Activated CD8-positive, alpha-beta T cell treated with anti-CD3 and anti-CD28 coated beads, Interleukin-2, amount 10 ng/mL, durations not matched to agents 7 days and 5 days (primary cell): ENCODE measurements at places on chromosomes 12 and 14. TPM values are rescaled to one million over a fixed set of nuclear protein-coding genes. Genes with fewer than 3 reads are reported as not detected.

The CACNA1C gene
- total RNA-seq = 0.08 TPM

DNA sequence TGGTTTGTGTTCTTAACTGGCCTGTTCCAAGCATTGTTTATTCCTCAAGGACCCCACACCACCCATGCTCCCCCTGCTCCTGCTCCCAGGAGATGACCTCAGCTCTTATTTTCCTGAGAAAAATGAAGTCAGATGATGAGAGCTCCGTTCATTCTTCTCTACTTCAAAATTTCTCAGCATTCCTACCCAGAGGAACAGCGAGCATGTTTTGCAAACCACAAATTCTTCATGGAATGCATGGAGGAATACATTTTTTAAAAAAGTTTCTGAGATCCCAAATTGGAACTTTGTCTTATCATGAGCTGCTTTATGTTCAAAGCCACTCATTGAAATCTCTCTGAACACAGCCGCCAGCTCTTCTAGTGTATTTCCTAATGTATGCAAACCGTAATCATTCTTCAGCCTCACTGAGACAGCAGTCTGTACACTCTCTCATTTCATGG lies 44.9 kb downstream of the SYNE2 start:
- DNase-seq = no peak

The PMEL gene
- 0.10 TPM for total RNA-seq

GRCh38 chr14:62031504-62031903 lies 269.3 kb downstream of the SNAPC1 start:
- DNase-seq = no peak

- no peak for DNase-seq
These were observed 700.5 kb upstream of the STXBP6 start for GRCh38 chr14:25750436-25750835.

GRCh38 chr14:95182379-95182778 lies 25.1 kb upstream of the DICER1 start:
- DNase-seq = no peak

DNA sequence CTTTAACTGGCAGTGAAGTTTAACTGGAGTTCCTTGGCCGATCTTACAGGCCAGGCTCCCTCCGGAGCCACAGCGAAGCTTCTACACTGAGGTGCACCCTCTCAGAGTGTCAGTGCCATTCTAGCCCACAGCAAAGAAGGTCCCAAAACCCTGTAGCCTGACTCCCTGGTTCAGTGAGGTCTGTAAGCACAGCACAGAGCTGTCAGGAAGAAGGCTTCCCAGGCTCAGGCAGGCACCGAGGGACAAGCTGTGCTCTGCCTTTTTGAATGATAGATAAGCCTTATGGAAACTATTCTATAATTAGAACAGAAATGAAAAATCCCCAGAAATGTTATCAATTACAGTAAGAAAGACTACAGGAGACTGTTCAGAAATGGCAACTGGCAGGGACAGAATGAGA lies 40.2 kb downstream of the MOK start:
- DNase-seq = no peak

- DNase-seq = no peak
These were observed 47.9 kb downstream of the WDHD1 start for GRCh38 chr14:54979039-54979438.

DNA sequence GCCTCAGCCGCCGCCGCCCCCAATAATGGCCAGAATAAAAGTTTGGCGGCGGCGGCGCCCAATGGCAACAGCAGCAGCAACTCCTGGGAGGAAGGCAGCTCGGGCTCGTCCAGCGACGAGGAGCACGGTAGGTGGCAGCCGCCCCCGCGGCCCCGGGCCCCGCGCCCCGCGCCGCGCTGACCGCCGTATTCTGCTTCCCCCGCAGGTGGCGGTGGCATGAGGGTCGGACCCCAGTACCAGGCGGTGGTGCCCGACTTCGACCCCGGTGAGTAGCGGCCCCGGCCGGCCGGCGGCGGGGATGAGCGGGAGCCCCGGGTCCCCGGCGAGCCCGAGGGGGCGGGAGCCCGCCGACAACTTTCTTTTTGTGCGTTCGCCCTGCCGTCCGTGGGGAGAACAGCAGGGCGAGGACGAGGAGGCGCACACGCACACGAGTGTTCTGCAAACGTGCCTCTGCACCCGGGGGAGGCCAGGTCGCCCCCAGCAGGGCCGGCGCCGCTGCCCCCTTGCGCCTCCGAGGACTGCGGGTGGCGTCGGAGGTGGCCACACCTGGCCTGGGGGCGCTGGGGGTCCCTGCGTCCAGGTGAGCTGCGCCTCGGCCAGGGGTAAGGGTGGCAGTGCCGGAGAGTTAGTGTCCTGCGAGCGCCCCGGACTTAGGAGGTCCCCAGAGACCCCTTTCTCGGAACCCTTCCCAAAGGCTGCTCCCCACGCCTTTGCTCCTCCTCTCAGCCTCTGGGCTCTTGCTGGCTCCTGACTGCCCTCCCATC lies 794 bp downstream of the RCOR1 start:
- DNase-seq = peak; percentile 70

GRCh38 chr14:31286456-31287293 lies 79.1 kb upstream of the HECTD1 start:
- peak; percentile 23 for DNase-seq

The NTS gene
- total RNA-seq = not detected

DNA sequence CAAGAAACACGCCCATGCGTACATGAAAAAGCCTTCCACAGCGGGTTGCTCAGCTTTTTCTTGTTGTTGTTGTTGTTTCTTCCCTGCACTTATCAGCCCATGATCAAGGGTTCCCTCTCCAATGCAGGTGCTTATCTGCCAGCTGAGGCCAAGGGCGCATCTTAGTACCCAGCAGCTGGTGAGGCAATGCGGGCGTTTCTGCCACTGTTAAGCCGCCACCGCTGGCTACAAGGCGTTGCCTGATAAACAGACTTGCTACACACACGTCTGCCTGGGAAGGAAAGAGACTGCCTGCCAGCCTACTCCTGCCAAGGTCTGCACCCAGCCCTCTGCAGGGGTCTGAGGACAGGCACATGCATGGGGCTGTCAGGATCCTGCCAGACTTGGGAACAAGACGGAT lies 345.9 kb downstream of the BCL11B start:
- peak; percentile 25 for DNase-seq

DNA sequence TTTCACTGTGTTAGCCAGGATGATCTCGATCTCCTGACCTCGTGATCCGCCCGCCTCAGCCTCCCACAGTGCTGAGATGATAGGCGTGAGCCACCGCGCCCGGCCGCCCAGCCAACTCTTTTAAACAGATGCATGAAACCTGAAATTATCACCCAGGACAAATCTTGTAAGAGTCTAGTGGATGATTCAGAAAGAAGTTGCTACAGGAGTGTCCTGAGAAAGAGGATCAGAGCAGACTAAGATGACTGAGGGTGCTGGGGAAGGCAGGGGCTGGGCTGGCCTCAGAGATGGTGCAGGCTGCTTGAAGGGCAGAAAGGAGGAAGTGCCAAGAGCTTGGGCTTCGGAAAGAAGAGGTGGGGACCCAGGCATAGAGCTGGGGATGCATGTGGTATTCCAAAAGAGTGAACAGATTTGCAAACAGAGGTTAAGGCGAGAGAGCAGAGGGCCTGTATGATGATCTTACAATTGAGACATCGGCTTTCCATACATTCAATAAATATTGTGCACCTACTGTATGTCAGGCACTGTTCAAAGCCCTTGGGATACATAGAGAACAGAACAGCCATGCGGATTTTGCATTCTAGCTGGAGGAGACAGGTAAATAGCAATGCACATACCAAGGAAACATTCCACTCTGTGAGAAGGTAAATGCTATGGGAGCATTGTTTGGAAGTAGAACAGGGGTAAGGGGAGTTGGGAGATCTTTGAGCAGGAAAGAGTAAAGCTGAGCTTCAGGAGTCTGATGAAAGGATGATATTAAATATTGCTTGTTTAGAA lies 7.4 kb upstream of the CD9 start:
- no peak for DNase-seq

DNA sequence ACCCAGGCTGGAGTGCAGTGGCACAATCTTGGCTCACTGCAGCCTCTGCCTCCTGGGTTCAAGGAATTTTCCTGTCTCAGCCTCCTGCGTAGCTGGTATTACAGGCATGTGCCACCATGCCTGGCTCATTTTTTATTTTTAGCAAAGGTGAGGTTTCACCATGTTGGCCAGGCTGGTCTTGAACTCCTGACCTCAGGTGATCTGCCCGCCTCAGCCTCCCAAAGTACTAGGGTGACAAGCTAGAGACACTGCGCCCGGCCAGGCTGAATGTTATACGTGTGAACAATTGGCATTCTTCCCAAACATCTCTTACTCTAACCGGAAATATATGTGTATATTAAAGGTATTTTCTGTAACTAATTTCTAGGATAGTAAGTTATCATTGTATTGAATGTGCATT lies 13.2 kb upstream of the LIMA1 start:
- DNase-seq = no peak

The OR6C74 gene
- total RNA-seq = not detected

The AQP6 gene
- total RNA-seq = not detected

The MFAP5 gene
- not detected for total RNA-seq

- no peak for DNase-seq
These were observed 102.0 kb upstream of the FOXN3 start for GRCh38 chr14:89519040-89519439.

DNA sequence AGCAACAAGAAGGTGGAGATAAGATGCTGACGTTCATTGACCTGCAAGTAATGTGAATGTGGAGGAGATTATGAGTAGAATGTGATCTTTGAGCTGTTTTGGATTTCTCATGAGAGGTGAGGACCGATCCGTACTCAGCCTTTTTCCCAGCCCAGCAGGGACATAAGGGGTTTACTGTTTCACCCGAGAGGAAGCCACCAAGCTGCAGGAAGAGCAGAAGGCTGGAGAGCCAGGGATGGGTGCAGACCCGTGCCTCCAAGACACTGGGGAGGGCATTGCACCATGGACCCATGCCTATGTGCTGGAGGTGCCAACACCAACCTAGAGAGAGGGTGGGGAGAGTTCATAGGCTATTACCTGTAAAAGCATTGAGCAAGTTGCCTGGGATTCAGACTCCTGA lies 206.0 kb upstream of the DIO3 start:
- no peak for DNase-seq

GRCh38 chr14:24441904-24442239 lies 704 bp downstream of the SDR39U1 start:
- DNase-seq = peak; percentile 26

- no peak for DNase-seq
These were observed 332.9 kb downstream of the TMEM132D start for GRCh38 chr12:129570796-129571400.

DNA sequence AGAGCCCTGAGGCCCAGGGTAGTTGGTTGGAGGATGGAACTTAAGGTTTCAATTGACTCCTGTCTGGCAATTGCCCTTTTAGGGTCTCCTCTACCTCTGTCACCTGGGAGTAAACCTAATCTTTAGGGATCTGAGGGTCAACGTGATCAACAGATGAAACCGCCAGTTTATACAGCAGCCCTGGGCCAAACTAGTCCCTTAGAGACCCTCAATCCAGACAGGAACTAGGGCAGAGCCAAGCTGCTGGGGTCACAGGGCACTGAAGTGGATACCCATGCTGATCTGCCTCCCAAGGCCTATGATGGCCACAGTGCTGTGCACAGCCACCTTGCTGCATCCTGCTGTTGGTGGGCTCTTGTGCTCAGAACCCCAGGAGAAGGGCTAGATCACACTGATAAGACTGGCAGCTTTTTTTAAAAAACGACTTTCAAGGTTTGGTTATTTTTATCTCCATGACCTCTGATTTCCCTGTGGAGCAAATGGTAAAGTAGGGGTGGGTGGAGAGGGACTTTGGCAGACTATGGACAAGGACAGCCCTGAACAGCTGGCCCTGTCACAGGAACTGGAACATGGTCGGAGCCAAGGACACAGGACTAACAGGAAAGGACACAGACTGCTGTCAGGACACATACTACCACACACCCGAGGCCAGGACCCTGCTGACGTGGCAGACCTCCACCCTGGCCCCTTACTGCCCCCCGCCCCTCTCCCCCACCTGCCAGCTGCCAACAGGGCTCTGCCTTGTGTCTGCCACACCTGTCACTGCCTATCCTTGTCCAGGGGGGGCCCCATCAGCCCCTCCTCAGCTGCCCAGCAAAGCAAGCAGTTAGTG lies 474 bp downstream of the FITM1 start:
- no peak for DNase-seq

DNA sequence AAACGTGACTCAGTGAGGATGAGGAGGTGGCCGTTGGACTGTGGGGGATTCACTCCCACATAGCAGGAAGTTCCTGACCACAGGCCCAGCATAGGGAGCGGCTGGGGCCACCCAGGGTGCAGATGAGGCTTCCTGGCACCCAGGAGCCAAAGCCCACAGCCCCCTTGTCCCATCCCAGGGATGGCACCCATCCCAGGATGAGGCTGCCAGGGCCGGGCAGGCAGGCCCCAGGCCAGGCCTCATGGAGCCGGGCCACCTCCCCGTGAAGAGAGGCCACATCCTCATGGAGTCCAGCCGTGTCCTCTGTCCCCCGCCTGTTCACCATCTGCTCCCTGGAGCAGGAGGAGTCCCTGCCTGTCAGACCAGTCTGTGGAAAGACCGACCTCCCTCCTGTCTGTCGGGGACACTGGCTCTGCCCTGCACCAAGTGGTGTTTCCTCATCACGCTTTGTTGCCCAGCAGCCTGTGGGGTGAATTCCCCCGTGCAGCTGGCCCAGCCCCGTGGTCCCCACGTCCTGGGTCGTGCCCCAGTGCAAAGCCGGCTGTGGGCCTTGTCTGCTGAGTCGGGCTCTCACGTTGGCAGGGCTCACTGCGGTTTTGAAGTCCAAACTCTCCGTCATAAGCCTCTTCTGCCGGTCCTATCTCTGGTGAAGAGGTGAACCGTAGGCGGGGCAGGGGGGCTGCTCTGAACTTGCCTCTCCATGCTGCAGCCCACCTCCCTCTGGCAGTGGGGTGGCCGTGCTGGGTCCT lies 24.5 kb downstream of the MMP17 start:
- DNase-seq = no peak

GRCh38 chr12:92123780-92124688 lies 21.6 kb downstream of the BTG1 start:
- no peak for DNase-seq

- DNase-seq = no peak
These were observed 32.9 kb downstream of the ARID2 start for GRCh38 chr12:45762185-45763110.

DNA sequence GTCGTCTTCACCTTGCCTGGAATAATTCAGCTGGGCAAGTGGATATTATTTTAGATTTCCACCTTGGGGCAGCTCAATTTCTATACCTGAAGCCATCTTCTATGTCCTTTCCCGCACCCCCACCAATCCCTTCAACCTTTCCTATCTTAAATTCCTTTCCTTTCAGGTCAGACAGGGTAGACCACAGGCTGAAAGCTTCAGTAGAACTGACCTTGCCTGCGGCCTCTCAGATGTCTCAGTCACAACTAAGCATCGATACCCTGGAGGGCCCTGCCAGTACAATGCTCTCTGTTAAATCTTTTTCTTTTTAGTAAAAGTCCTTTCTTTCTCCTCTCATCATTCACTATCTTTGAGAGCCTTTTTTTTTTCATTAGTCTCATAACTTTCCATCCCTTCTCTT lies 38.9 kb downstream of the SLC2A14 start:
- DNase-seq = no peak

- DNase-seq = no peak
These were observed 11.5 kb downstream of the ASPG start for GRCh38 chr14:104096751-104097700.

The TROAP gene
- 107 TPM for total RNA-seq
